T-cell (primary cell): ENCODE measurements at places on chromosomes 16 and 17. TPM values are rescaled to one million over a fixed set of nuclear protein-coding genes. Genes with fewer than 3 reads are reported as not detected.

Gene HBM
- not detected for total RNA-seq

GRCh38 chr16:87108941-87109340 is 208.3 kb downstream of the C16orf95 start:
- DNase-seq, result no peak
- no peaks in the 10 kb centered on the region for H3K27me3 ChIP-seq
- no peaks in the 10 kb centered on the region for H3K36me3 ChIP-seq

DNA sequence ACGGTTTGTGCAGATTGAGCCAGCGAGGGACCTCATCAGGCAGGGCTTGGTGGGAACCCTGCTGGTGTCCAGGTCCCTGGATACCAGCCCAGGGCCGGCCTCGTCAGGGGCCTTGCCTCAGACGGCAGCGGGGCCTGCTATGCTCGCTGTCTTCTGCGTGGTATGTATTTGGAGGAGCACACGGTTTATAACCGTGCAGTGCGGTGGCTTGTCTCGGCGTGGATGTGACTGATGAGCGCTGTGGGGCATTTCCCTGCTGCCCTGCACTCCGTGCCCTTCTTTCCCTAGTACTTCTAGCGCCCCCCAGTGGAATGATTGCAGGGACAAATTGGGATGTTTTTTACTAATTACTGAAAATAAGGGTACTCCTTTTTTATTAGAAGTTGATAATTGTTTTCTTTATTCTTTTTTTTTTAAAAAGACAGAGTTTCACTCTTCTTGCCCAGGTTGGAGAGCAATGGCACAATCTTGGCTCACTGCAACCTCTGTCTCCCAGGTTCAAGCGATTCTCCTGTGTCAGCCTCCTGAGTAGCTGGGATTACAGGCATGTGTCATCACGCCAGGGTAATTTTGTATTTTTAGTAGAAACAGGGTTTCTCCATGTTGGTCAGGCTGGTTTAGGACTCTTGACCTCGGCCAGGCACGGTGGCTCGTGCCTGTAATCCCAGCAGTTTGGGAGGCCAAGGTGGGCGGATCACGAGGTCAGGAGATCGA is 15.3 kb downstream of the TBCD start:
- H3K27ac ChIP-seq, result no peak overlapping the region
- no peaks in the 10 kb centered on the region for H3K27me3 ChIP-seq
- no peak for DNase-seq
- H3K4me3 ChIP-seq, result no peak overlapping the region
- peaks cover 38% of the 10 kb centered on the region for H3K36me3 ChIP-seq

DNA sequence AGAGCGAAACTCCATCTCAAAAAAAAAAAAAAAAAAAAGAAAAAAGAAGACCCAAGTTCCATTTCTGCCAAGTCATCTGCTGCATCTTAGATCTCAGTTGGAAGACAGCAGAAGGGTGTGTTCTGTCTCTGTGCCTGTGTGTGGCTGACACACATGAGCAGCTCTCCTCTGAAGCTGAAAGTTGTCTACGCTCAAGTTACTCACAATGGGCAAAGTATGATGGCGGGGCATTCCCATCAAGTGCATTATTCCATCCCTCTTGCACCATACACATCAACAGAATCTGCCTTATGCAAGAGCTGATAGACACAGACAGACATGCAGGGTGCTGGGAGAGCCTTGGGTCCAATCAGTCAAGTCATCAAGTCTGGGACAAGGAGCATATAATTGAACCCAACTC is 402.2 kb downstream of the XYLT1 start:
- H3K4me3 ChIP-seq, result no peak overlapping the region
- H3K27me3 ChIP-seq, result no peaks in the 10 kb centered on the region
- H3K36me3 ChIP-seq, result no peaks in the 10 kb centered on the region
- peaks cover 12% of the 10 kb centered on the region for H3K4me1 ChIP-seq
- DNase-seq, result no peak

Gene SECTM1
- 1.3 TPM for total RNA-seq

Gene PPL
- 0.32 TPM for total RNA-seq

Gene USH1G
- total RNA-seq, result not detected

Gene NR1D1
- total RNA-seq, result 33.6 TPM

DNA sequence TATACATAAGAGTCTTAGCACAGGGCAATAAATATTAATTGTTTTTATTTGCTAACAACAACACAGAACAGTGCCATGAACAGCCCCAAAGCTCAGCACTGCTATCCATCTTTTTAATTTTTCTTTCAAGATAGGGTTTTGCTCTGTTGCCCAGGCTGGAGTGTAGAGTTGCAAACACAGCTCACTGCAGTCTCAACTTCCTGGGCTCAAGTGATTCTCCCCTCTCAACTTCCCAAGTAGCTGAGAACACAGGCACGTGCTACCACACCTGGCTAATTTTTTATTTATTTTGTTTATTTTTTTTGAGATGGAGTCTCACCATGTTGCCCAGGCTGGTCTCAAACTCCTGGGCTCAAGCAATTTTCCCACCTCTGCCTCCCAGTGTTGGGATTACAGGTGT is 47.6 kb upstream of the AKAP1 start:
- no peaks in the 10 kb centered on the region for H3K4me1 ChIP-seq
- H3K27me3 ChIP-seq, result peaks cover 20% of the 10 kb centered on the region
- H3K27ac ChIP-seq, result no peak overlapping the region
- H3K36me3 ChIP-seq, result no peaks in the 10 kb centered on the region

DNA sequence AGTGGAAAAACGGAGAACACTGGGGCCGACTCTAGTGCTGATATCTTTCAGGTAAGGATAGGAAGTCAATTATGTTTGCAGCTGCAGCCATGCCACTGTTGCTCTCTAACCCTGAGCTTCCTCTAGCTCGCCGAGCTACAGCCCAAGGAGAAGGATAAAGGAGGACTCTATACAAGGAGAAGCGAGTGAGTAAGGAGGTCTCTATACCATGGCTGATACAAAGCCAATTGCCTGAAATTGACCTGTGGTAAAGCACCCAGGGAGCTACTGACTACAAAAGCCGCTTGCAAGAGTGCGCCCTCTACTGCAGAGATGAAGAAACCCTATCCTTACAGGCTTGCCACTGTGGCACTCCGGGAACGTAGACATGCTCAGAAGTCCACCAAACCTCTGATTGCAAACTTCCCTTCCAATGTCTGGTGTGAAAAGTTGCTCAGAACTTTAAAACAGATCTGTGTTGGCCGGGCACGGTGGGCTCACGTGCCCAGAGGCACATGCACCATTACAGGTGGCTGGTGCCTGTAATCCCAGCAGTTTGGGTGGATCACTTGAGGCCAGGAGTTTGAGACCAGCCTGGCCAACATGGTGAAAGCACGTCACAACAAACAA is 10.8 kb upstream of the SLC46A1 start:
- peak; percentile 43 for DNase-seq
- H3K4me1 ChIP-seq, result peaks cover 5% of the 10 kb centered on the region
- H3K27ac ChIP-seq, result no peak overlapping the region
- H3K4me3 ChIP-seq, result no peak overlapping the region
- peaks cover 21% of the 10 kb centered on the region for H3K27me3 ChIP-seq

- H3K27me3 ChIP-seq, result no peaks in the 10 kb centered on the region
- DNase-seq, result no peak
- no peaks in the 10 kb centered on the region for H3K4me1 ChIP-seq
- no peaks in the 10 kb centered on the region for H3K36me3 ChIP-seq
- H3K4me3 ChIP-seq, result no peak overlapping the region
Observed at GRCh38 chr17:55769625-55770000, 18.8 kb downstream of the PCTP start.

DNA sequence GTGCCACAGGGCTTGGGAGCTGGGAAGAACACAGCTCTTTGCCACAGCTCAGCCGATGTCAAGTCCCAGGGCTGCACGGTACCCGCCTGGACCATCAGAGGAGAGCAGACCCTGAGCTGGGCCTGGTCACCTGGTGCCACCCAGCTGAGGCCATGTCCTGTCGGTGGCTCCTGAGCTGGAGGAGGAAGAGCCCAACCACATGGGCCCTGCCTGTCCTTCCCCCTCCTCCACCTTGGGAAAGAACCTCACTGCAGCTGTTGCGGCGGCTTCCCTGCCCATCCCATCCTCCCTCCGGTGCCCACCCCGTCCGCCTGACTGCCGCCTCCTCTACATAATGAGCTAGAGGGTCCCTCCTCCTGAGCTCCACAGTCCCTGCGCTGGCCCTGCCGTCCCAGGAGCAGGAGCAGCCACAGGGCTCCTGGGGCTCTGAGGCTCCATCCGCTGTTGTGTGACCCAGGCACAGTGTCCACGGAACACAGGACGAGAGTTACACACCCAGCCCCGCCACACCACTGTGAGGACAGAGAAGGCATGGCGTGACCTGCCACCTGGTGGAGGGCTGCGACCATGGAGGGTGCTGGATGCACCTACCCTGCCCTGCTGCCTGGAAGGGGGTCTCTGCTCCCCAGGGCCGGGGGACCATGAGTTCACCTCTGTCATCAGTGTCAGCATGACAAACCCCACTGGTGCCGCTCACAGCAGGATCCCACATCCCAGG is 21.4 kb upstream of the CHMP6 start:
- peak; percentile 32 for DNase-seq
- H3K4me3 ChIP-seq, result no peak overlapping the region
- H3K27ac ChIP-seq, result no peak overlapping the region

GRCh38 chr16:80375973-80376372 is 164.8 kb upstream of the DYNLRB2 start:
- H3K4me1 ChIP-seq, result no peaks in the 10 kb centered on the region
- no peaks in the 10 kb centered on the region for H3K36me3 ChIP-seq

DNA sequence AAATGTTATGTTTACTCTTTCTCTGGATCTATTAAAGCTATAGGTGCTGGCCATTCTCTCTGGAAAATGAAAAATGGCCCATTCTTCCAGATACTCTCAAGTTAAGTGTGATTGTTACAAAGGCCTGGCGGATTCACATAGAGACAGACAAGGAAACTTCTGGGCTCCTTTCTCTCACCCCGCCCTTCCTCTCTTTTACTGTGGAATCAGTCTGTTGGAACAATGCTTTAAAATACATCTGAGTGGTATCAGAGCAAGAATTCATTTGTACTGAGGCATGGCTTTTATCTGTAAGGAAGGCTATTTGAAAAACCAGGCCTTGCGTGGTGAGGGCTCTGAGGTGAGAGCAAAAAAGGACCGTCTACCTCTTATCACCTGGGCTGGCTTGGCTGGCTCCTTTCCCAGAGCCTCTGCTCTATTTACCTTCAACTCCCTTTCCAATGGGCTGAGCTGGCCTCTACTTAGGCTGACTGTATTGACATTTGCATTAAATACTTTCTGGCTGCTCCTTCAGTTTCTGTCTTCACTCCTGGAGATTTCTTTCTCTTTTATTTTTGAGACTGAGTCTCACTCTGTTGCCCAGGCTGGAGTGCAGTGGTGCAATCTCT is 274.0 kb downstream of the PHKB start:
- H3K4me1 ChIP-seq, result no peaks in the 10 kb centered on the region
- DNase-seq, result no peak
- no peaks in the 10 kb centered on the region for H3K36me3 ChIP-seq

DNA sequence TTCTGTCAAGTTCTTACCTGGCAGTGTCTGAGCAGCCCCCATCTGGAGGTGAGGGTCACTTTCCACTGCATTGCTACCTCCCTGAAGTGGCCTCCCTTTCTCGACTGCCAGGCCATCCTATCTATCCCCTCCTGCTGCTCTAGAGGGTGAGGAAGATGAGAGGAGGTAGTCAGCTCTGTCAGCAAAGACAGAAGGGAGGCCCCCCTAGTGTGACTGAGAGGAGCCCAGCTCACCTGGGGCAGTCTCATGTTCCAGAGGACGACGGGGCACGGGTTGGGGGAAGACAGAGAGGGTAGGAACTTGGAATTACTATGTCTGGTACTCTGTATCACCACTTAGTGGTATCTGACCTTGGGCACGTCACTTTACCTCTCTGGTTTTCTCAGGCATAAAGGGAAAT is 22.0 kb downstream of the MYO19 start:
- no peak overlapping the region for H3K4me3 ChIP-seq
- no peak overlapping the region for H3K27ac ChIP-seq
- peaks cover 4% of the 10 kb centered on the region for H3K36me3 ChIP-seq

DNA sequence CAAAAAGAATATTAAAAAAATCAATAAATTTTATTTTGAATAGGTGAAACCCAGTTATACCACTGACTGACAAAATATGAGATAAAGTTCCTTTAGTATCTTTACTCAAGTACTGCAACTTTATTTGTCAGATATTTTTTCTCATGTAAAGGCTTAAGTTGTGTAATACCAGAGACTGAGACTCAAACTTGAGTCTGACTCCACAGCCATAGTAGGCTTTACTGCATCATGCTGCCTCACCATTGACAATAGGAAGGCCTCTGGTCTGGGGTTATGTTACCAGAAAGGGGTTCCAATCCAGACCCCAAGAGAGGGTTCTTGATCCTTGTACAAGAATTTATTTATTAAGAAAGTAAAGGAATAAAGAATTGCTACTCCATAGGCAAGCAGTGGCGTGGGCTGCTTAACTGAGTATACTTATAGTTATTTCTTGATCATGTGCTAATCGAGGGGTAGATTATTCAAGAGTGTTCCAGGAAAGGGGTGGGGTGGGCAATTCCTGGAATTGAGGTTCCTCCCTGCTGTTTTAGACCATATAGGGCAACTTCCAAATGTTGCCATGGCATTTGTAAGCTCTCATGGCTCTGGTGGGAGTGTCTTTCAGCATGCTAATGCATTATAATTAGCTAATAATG is 187.4 kb upstream of the WSB1 start:
- no peaks in the 10 kb centered on the region for H3K27me3 ChIP-seq
- H3K4me1 ChIP-seq, result no peaks in the 10 kb centered on the region
- H3K27ac ChIP-seq, result no peak overlapping the region
- no peak overlapping the region for H3K4me3 ChIP-seq
- no peak for DNase-seq

Gene ACSM3
- 6.4 TPM for total RNA-seq

GRCh38 chr16:69513180-69513966 is 52.4 kb upstream of the NFAT5 start:
- H3K27ac ChIP-seq, result no peak overlapping the region
- no peaks in the 10 kb centered on the region for H3K4me1 ChIP-seq
- no peaks in the 10 kb centered on the region for H3K36me3 ChIP-seq
- no peaks in the 10 kb centered on the region for H3K27me3 ChIP-seq
- DNase-seq, result no peak

GRCh38 chr17:49108318-49108717 is 24.3 kb upstream of the B4GALNT2 start:
- no peaks in the 10 kb centered on the region for H3K4me1 ChIP-seq
- no peak overlapping the region for H3K4me3 ChIP-seq
- no peak for DNase-seq
- no peaks in the 10 kb centered on the region for H3K36me3 ChIP-seq

GRCh38 chr16:20870122-20870820 is 29.9 kb downstream of the DCUN1D3 start:
- no peaks in the 10 kb centered on the region for H3K27me3 ChIP-seq
- DNase-seq, result no peak
- no peaks in the 10 kb centered on the region for H3K36me3 ChIP-seq
- H3K27ac ChIP-seq, result no peak overlapping the region
